ENCODE measurements at places on chromosomes 3 and 15.

DNA sequence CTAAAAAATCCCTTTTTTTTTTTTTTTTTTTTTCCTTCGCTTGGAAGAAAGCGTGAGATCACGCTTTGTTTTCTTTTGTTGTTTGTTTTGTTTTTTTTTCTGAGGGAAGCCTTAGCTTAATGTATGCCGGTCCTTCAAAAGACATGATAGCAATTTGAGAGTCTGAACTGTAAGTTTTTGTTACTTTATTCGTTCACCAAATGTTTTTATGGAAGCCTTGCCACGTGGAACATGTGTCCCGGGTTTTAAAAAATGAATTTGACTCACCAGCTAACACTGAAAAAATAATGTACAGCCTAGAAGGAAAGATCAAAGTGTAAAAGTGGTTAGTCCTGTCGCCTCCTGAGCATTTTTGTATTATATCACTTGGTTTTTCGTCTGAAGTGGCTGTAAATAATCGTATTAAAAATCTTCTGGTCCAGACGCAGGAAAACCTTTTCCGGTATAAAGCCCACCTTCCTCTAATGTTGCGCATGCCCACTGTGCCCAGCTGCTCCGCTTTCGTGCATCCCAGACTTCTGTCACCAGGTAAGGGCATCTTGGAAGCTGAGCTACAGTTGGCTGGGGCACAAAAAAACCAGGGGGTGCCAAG lies 795 bp upstream of the MYNN start:
- peak; percentile 60 for DNase-seq

DNA sequence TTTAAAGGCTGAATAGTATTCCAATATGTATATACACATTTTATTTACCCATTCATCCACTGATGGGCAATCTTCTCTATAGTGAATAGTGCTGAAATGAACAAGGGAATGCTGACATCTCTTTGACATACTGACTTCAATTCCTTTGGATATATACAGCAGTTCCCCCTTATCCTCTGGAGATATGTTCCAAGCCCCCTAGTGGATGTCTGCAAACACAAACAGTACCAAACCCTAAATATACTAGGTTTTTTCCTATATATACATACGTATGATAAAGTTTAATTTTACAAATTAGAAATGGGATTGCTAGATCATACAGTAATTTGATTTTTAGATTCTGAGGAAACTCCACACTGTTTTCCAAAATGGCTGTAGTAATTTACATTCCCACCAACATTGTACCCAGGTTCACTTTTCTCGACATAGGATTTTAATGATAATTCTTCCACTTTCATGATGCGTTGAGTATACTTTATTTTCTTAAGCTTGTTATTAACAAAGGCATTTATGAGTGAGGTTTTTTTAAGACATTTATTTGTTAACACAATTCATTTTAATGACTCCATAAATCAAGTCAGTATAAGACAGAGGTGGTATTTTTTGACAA lies 38.2 kb downstream of the VPS13C start:
- DNase-seq: no peak

DNA sequence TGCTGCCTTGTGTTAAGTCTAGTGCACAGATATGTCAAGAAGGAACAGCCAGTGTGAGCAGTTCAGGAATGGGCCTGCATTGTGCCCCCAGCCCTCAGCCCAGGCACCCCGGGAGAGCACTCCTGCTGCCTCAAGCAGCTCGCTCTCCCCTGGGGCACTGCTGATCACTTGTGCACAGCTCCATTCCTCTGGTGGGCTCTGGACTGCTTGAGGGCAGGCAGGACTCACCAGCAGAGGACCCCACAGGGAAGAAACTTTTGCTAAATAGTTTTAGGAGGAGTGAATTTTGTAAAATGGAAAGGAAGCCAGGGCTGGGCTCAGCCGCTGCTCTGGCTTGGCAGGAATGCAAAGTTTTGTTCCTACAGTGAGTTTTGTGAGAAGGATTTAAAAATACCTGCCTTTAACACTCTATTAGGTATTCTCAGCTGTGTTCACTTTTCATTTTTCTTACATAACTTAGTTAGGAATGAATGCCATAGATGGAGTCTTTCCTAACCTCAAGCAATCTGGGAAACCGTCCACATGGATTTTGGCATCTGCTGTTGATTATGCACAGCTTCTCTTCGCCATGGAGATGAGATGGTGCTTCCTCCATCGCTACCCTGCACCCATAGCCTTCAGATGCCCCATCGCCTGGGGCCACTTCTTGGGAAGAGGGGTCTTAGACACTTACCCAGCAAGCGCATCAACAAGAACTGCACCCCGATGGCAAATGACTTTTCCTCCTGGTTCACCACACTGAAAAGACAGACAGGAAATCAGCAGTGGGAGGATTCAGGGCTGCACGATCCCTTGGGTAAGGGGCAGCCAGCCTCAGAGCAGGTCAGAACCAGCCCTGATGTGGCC lies 42.3 kb upstream of the RAB6B start:
- DNase-seq: no peak

GRCh38 chr3:183766745-183767606 lies 58.4 kb downstream of the MAP6D1 start:
- DNase-seq: peak; percentile 52

- DNase-seq: no peak
Measured at GRCh38 chr3:67593761-67594234, 60.6 kb downstream of the SUCLG2 start.

DNA sequence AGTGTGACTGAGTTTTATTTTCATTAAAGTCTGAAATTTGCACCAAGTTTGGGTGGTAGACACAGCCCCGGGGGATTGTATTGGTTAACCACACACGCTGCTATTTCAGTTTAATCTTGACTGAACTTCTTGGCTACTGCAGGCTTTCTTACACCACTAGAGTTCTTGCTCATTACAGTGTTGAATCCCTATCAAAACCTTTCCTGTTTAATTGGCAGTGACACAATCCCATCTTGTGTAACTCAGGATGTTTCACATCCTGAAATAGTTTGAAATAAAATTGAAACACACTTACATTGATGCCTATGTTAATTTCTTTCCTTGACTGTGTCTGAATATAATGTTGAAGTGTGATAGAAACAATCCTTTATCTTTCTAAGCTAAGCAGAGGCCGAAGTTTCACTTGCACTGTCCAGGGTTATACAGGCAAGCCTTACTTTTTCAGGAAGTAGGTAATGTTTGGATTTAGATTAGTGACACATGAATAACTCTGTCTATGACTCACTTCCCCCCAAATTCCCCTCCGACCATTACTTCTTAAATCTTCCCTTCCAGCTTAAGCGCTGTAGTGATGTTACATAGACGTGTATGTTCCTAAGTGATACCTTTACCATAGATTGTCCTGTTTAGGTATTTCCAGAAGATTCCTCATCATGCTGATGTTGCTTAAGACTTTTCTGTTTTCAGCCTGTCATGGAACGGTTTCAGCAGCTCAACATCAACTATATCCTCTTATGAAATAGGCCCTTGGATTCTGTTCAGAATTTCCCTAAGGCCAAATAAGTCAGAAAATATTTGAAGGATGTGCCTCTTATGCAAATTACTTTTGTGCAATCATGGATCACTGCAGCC lies 16.8 kb downstream of the ATG7 start:
- DNase-seq: no peak

DNA sequence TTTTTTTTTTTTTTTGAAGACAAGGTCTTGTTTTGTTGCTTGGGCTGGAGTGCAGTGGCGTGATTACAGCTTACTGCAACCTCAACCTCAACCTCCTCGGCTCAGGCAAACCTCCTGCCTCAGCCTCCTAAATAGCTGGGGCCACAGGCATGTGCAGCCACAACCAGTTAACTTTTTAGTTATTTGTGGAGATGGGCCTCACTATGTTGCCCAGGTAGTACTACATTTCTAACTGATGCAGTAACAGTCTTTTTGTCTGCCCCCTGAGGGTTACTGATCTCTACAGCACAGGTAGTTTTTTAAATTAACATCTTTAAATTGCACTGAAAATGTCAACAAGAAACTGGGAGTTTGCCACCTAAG lies 3.4 kb upstream of the LMLN start:
- DNase-seq: no peak
